ENCODE measurements at places on chromosomes 3 and 15.
A peak's percentile ranks its signal among the peaks of the same experiment; 100 is the strongest.

DNA sequence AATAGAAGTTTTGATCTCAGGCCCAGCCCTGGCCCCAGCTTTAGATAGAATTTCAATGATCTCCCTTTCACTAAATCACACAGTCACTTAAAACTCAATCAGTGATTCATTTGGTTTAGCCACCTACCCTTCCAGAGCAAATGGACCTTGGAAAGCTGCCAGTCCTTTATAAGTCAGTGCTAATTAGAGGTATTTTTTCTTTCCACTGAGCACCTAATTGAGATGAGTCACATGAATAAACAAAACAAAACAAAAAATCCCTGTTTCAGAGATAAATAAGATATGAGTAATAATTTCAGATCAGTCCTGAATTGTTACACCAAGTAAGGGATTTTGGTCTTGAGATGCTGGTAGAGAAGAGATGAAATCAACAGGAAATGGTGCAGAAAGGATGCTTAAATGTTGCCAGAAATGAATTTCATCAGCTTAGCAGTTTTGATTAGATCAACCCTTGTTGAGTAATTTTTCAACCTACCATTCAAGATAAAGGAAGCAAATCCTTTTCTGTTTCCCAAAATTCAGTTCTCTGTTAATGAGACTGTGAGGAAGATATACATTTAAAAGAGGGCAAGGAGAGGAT lies 352.0 kb upstream of the COL8A1 start:
- DNase-seq = peak; percentile 41

GRCh38 chr3:195863121-195864061 lies 45.0 kb downstream of the TNK2 start:
- peak; percentile 86 for DNase-seq

DNA sequence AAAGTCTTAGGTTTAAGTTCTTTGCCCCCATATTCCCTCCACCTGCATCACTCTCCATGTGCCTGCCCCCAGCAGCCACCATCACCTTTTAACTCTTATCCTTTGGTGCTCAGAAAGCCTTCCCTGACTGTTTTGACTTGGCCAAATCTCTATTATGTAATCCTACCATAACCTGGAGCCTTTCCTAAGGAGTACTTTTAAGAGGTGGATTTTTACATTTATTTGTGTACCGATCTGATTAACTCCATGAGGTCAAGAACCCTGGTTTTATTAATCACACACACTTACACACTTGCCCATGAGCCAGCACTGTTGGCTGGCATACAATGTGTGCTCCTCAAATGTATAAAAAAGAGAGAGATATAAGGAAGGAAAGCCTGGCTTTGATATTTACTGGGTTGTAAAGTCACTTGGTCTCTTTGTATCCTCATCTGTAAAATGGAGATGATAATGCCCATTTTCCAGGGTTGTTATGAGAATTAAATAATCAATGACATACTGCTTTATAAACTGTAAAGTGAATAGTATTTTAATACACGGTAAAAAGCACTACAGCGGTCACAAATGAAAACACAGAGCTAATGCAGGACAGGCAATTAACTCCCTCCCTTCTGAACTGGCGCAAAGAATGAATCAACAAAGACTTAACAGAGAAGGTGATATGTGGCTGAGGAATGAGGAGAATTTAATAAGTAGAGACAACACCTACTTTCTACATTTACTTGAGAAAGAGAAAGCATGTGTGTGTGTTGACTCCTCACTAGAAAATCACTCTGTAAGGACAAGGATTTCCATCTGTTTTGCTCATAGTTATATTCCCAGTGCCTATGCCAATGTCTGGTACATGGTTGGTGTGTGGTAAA lies 45.4 kb downstream of the ATP13A4 start:
- no peak for DNase-seq

DNA sequence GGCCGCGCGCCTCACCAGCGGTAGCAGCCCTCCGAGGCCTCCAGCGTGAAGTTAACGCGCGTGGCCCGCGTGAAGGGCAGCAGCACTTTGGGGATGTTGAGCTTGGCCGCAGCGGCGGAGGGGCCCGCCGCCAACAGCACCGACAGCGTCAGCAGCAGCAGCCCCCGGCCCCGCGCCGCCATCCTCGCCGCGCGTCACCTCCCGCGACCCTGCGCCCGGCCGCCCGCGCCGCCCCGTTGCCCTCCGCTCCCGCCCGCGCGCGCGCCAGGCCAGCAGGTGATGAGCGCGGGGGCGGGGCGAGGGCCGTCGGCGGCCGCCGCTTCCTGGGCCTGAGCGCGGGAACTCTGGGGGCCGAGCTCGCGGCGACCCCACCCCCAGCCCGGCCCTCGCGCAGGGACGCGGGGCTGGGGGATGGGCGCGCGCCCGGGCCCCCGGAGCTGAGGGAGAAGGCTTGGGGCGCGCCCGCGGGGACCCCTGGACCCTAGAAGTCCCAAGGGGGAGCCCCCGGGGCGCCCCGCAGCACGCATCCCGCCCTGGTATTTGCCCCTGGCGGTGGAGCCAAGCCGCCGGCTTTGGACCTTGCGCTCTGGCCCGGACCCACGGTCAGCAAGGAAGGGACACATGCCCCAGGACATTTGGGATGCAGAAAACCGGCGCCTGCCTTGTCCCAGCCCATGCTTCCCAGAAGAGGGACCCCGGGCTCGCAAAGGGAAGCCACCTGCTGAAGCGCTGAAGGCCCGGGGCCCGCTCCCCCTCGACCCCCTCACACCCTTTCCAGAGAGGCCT lies at the start of gene NUP210:
Gene NUP210 (minus strand): TSS at position 278 of the 786 bp plus-strand sequence. CDS start 96 bp downstream, at position 182.
- no peak for DNase-seq

DNA sequence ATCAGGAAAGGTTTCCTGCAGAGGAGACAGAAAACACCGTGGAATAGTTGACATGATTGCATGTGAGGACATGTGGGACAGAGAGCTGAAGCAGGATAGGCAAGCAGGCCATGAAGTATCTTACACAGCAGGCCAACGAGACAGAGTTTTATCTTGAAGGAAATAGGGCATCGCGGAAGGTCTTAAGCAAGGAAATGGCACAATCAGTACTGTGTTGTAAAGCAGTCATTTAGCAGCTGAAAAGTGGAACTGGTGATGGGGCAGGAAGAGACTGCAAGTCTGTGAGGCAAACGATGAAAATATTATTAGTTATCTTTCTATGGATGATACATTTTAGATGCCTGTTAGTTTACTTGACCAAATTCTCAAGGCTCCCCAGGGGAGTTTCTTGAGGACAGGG lies 535.1 kb downstream of the SOX2 start:
- DNase-seq = no peak

- no peak for DNase-seq
These were observed 2.8 kb downstream of the EDEM1 start for GRCh38 chr3:5190147-5190791.

- DNase-seq = no peak
These were observed 19.0 kb downstream of the CMTM7 start for GRCh38 chr3:32410367-32411246.

DNA sequence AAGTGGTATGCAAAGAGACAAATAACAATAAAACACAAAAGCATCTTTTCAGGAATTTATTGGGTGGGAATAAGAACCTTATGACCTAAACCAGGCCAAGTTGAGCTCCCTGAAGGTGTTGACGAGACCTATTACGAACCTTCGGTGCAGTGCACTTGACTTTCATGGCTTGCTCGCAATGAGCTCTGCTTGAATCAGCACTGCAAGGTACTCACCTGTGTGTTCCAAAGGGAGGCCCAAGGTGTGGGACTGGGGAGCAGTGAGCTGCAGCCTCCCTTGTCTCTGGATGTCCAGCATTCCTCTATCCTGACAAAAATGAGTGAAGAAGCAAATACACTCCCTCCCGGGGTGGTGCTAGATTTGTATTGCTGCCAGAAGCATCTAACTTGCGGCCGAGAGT lies at the start of gene MDFIC2:
Gene MDFIC2 (minus strand): TSS at position 303 of the 400 bp plus-strand sequence. CDS start 665 bp downstream, outside the sequence.
- DNase-seq = no peak

DNA sequence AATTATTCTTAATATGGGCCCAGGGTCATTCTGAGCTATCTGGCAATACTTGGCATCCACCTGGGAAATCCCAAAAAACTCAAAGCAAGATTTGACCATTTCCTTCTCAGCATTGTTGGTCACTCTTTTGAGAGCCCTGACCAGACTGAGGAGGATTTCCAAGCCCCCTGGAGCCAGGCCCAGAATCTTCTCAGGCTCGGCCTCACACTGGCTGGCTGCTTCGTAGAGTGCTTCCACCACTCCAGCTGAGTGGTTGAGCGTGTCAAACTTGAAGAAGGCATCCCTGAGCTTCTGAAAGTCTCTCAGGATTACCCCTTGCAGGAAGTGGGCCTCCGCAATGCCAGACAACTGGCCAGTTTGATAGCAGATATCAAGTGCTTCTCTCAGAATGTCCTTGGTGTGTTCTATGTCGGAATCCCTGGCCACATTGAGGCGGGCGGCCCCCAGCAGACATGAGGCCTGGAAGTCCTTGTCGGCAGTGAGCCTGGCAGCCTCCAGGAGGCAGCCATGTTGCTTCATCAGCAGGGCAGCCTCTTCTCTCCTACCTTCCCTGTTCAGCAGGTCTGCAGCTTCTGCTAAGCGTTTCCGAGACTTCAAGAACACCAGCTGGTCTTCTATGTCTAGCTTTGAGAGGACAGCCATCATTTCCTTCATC lies 68.9 kb upstream of the DCLK3 start:
- no peak for DNase-seq

GRCh38 chr3:73658227-73658626 lies 33.5 kb upstream of the PDZRN3 start:
- DNase-seq = peak; percentile 29

GRCh38 chr3:45026038-45026437 lies at the start of gene CLEC3B:
Gene CLEC3B, plus strand, starts transcription at chr3:45026303. Its CDS starts 60 bp downstream, at chr3:45026363.
- peak; percentile 92 for DNase-seq

DNA sequence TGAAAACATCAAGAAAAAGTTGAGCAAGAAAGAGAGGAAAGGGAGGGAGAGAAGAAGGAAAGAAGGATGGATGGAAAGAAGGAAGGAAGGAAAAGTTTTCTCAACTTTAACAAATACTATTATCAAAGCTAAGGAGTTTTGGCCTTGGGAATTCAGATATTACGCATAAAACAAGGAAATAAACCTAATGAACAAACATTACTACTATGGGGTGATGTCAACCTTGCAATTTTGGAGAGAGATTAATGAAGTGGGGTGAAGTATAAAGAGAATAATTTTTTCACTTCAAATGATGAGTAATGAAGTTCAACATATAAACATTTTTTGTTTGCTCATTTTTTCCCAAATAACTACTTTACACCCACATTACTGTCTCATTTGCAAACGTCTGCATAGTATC lies 55.2 kb downstream of the SFMBT1 start:
- DNase-seq = no peak

DNA sequence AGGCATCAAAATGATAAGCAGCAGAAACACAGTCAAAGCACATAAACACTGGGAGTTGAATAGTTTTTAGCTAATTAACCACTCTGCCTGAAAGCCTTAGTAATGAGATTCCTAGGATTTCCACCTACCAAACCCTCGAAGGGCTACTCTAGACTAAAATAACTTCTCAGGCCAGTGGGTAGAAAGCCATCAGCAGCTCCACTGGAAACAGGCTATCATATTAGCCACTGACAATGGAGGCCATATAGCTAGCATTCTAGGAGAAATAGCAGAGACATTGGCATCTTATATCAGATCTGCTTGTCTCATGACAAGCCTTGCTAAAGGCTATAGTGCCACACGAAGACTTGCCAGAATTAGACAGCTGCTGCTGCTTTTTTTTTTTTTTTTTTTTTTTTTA lies 4.5 kb upstream of the CAPN3 start:
- DNase-seq = no peak

- DNase-seq = no peak
These were observed 5.0 kb downstream of the PEAK1 start for GRCh38 chr15:77414789-77415442.

All from EH (cell line).